ENCODE measurements at places on chromosomes 5 and 9. TPM values are rescaled to one million over a fixed set of nuclear protein-coding genes. Genes with fewer than 3 reads are reported as not detected.

GRCh38 chr5:69000216-69000919 is 93.4 kb upstream of the SLC30A5 start:
- no peak for DNase-seq
- no peaks in the 10 kb centered on the region for H3K36me3 ChIP-seq
- no peak overlapping the region for H3K27ac ChIP-seq
- H3K4me1 ChIP-seq, result peaks cover 9% of the 10 kb centered on the region
- peaks cover 10% of the 10 kb centered on the region for H3K27me3 ChIP-seq

DNA sequence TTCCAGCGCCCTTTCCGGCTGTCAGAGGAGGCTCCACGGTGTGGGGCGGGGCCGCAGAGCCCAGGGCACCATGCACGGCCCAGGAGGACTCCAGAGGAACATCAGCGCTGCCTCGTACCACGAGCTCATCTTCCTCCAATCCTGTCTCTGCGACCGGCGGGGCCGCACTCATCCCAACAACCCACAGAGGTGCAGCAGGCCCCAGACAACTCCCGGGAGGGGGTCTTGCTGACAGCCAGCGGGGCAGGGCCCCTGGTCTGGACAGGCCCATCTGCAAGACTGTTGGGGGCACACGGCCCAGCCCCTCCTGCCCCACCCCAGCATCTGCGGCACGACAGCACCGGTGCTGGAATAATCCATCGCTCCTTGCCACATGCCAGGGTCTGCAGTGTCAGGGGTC is 88.8 kb downstream of the OLFM1 start:
- H3K36me3 ChIP-seq, result no peaks in the 10 kb centered on the region
- H3K4me3 ChIP-seq, result no peak overlapping the region
- no peaks in the 10 kb centered on the region for H3K4me1 ChIP-seq
- DNase-seq, result no peak

DNA sequence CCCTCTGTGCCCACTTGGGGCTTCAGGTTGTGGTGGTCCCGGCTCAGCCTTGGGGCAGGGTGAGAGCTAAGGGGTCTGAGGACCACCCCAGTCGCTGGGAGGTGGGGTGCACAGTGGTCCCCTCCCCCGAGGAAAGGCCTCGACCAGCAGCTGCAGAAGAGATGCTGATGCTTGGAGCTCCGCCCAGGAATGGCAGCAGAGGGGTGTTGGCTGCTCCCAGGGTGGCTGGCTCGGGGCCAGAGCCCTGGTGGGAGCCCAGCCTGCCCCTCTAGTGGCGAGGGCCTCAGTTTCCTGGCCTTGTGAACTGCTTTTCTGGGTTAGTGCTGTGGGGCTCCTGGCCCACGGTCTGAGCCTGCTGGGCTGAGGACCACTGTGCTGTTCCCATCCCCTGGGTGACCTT is 1.2 kb downstream of the DIPK1B start:
- no peak overlapping the region for H3K27ac ChIP-seq
- H3K27me3 ChIP-seq, result peaks cover 41% of the 10 kb centered on the region
- H3K36me3 ChIP-seq, result no peaks in the 10 kb centered on the region
- DNase-seq, result no peak
- peaks cover 3% of the 10 kb centered on the region for H3K4me1 ChIP-seq

DNA sequence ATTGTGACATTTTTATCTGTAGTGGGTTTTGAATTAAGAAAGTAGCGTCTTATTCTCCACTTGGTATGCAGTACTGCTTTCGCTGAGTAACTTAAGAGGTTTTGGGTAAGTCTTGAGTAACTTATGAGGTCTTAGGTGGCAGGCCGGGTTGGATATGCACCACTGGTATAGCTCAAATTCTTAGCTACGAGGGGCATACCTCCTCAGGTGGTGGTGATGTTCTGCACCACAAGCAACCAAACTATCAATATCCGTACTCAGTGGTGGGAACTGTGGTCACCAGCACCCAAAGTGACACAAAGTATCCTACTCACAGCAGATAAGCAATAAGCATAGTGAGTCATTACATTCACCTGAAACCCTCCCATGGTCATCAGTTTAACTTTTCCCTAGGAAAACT is 13.7 kb downstream of the SMC2 start:
- H3K36me3 ChIP-seq, result peaks cover 52% of the 10 kb centered on the region
- DNase-seq, result peak; percentile 53
- H3K4me3 ChIP-seq, result no peak overlapping the region
- H3K27me3 ChIP-seq, result no peaks in the 10 kb centered on the region

DNA sequence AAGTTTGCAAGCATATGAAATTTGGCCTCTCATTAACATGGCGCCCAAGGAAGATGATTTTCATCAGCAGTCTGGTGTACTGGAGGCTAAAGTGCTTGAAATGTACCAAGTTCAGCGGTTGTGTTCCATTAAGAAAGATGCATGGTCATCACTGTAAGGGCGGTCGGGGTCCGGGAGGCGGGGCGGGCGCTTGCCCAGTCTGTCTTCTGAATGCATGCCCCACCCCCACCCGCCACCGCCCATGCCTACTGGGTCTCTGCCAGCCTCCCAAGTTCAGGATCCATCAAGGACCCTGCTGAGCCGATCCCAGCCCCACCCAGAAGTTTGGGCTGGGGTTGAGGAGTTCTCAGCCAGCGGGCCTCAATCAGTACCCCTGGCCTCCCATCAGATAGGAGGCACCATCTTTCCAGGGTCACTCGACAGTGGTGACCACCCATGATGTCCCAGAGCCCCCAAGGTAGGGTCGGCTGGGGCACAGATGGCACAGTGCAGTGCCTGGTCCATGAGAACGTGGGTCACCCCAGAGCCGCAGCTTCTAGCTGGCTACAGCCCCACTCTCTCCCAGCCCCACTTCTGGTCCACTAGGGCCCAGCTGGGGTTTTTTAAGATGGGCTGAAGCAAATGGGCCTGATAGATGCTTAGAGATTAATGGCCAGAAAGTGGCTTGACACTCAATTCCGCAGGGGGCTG is 24.4 kb upstream of the PRDM12 start:
- H3K4me1 ChIP-seq, result no peaks in the 10 kb centered on the region
- no peak overlapping the region for H3K4me3 ChIP-seq
- no peak overlapping the region for H3K27ac ChIP-seq
- no peak for DNase-seq
- no peaks in the 10 kb centered on the region for H3K27me3 ChIP-seq
- no peaks in the 10 kb centered on the region for H3K36me3 ChIP-seq

- H3K4me3 ChIP-seq, result no peak overlapping the region
- DNase-seq, result no peak
- peaks cover 3% of the 10 kb centered on the region for H3K36me3 ChIP-seq
- peaks cover 6% of the 10 kb centered on the region for H3K4me1 ChIP-seq
Observed at GRCh38 chr9:86093788-86094555, 5.4 kb downstream of the GOLM1 start.

DNA sequence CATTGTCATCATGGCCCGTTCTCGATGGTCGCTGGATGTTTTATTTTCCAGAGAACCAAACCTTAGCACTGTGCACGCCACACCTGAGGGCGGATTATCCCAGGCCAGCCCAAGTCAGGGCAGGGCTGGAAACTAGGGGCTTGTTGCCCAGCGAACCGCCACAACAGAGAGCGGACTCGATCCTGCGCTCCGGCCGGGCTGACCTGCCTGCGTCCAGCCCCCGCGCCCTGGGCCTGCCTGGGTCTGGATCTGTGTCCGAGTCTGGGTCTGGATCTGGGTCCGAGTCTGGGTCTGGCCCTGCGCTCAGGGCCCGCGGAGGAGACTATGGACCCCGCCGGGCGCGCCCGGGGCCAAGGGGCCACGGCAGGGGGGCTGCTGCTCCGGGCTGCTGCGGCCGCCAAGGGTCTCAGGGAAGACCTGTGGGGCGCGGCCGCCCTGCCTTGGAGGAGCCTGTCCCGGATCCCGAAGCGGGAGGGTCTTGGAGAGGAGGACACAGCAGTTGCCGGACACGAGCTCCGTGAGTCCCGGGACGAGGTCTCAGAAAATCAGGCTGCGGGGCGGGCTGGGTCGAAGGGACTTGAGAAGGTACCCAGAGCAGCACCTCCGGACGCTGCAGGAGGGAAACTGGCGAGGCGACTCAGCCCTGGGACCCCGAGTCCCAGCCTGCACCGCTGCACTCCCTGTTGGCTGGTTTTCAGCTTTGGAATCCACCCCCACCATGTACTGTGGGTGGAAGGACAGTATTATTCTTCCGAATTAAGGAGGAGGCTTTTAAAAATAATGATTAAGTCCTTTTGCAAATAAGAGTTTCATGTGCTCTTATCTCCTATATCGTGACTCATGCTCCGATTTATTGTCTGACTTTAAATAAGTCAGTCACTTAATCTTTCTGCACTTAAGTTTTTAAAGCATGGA is at the start of gene ANKDD1B:
Gene ANKDD1B (plus strand): TSS at position 143 of the 915 bp plus-strand sequence. CDS start 182 bp downstream, at position 325.
- H3K36me3 ChIP-seq, result peaks cover 11% of the 10 kb centered on the region
- no peak within 1 kb of the TSS for H3K27ac ChIP-seq
- H3K4me1 ChIP-seq, result peaks cover 7% of the 10 kb centered on the region
- DNase-seq, result no peak
- H3K4me3 ChIP-seq, result no peak within 1 kb of the TSS

DNA sequence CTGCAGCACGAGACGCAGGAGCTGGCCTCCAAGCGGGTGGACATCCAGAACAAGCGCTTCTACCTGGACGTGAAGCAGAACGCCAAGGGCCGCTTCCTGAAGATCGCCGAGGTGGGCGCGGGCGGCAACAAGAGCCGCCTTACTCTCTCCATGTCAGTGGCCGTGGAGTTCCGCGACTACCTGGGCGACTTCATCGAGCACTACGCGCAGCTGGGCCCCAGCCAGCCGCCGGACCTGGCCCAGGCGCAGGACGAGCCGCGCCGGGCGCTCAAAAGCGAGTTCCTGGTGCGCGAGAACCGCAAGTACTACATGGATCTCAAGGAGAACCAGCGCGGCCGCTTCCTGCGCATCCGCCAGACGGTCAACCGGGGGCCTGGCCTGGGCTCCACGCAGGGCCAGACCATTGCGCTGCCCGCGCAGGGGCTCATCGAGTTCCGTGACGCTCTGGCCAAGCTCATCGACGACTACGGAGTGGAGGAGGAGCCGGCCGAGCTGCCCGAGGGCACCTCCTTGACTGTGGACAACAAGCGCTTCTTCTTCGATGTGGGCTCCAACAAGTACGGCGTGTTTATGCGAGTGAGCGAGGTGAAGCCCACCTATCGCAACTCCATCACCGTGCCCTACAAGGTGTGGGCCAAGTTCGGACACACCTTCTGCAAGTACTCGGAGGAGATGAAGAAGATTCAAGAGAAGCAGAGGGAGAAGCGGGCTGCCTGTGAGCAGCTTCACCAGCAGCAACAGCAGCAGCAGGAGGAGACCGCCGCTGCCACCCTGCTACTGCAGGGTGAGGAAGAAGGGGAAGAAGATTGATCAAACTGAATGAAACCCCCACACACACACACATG is 654 bp downstream of the PURA start:
- H3K36me3 ChIP-seq, result peaks cover 7% of the 10 kb centered on the region
- peak overlapping the region; percentile 95 for H3K27ac ChIP-seq
- H3K4me3 ChIP-seq, result peak overlapping the region; percentile 93
- peak; percentile 70 for DNase-seq

- H3K27me3 ChIP-seq, result no peaks in the 10 kb centered on the region
- no peak overlapping the region for H3K4me3 ChIP-seq
- peaks cover 27% of the 10 kb centered on the region for H3K36me3 ChIP-seq
- H3K4me1 ChIP-seq, result peaks cover 18% of the 10 kb centered on the region
Observed at GRCh38 chr9:127806871-127807270, 4.2 kb downstream of the FPGS start.

- no peaks in the 10 kb centered on the region for H3K36me3 ChIP-seq
- peaks cover 48% of the 10 kb centered on the region for H3K27me3 ChIP-seq
- no peak overlapping the region for H3K4me3 ChIP-seq
- DNase-seq, result no peak
Observed at GRCh38 chr9:114100536-114100935, 1.4 kb upstream of the KIF12 start.

GRCh38 chr5:4019841-4020240 is 424.2 kb downstream of the IRX1 start:
- DNase-seq, result no peak
- no peaks in the 10 kb centered on the region for H3K4me1 ChIP-seq
- no peak overlapping the region for H3K27ac ChIP-seq
- no peaks in the 10 kb centered on the region for H3K27me3 ChIP-seq
- no peak overlapping the region for H3K4me3 ChIP-seq

GRCh38 chr9:120841930-120842684 is 615 bp downstream of the PSMD5 start:
- peaks cover 76% of the 10 kb centered on the region for H3K4me1 ChIP-seq
- H3K27me3 ChIP-seq, result no peaks in the 10 kb centered on the region
- H3K4me3 ChIP-seq, result peak overlapping the region; percentile 95
- DNase-seq, result no peak
- H3K36me3 ChIP-seq, result peaks cover 37% of the 10 kb centered on the region
- H3K27ac ChIP-seq, result peak overlapping the region; percentile 95

DNA sequence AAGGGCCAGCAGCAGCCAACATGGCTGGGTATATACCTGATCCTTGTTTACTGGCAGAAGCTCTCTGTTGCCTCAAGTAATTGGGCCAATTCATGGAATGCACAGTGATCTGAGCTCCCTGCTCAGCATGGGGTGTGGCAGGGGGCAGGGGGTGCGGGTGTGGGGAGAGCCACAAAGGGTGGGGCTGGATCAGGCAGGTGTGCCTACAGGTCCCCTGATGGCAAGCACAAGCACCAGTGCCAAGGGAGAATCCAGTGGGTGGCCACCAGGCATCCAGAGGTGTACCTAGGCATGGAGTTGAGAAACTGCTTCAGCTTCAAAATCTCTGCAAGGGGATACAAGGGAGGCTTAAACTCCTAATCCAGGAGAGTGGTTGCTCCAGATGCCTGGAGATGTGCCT is 235.8 kb upstream of the TLE4 start:
- H3K4me3 ChIP-seq, result no peak overlapping the region
- H3K36me3 ChIP-seq, result no peaks in the 10 kb centered on the region
- no peaks in the 10 kb centered on the region for H3K27me3 ChIP-seq
- no peak overlapping the region for H3K27ac ChIP-seq
- H3K4me1 ChIP-seq, result no peaks in the 10 kb centered on the region

- no peaks in the 10 kb centered on the region for H3K36me3 ChIP-seq
- H3K27ac ChIP-seq, result no peak overlapping the region
- DNase-seq, result no peak
- no peaks in the 10 kb centered on the region for H3K4me1 ChIP-seq
Observed at GRCh38 chr9:115328228-115328627, 210.3 kb upstream of the TNC start.

The GABRA6 gene
- total RNA-seq, result not detected

The ADGRV1 gene
- 0.18 TPM for total RNA-seq

The POLR3G gene
- 8.6 TPM for total RNA-seq

The LCN2 gene
- not detected for total RNA-seq

The CTXN3 gene
- total RNA-seq, result not detected

The ARID3C gene
- total RNA-seq, result 0.26 TPM

The ZDHHC11B gene
- 0.21 TPM for total RNA-seq

All from activated CD8-positive, alpha-beta memory T cell treated with anti-CD3 and anti-CD28 coated beads, Interleukin-2, amount 10 ng/mL, durations not matched to agents 7 days and 5 days (primary cell).